ENCODE measurements at places on chromosomes 7 and 10.

- DNase-seq, result no peak
Measured at GRCh38 chr7:102205915-102206314, 80.8 kb upstream of the SH2B2 start.

DNA sequence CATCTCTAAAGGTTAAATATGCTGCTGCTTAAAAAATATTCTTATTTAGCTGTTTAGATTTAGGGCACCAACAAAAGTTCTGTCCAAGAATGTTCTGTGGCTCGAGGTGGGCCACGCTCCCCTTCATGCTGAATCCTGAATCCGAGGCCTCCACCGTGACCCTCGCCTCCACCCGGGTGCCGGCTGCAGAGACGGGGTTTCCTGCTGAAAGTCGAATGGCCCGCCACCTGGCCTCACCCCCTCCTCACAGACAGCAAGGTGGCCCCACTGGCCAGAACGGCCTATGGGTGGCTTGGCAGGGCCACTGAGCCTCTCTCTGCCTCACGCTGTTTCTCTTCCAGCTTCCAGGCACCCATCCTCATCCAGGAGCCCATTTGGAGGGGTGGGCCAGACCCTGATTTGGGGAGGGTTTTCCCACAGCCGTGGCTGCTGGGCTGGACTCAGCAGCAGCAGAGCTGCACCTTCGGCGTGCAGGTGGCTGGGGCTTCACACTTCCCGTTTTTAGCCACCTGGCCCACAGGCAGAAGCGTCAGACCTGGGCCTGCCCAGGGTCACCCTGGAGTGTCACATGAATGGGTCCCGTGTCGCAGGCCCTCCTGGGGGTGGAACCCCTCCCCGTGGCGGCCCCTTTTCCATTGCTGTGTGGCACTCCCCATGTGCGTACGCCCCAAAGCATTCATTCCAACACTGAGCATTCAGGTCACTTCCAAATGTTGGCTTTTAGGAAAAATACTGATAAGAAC lies 26.3 kb upstream of the ADGRA1 start:
- DNase-seq, result no peak

- no peak for DNase-seq
Measured at GRCh38 chr7:121945066-121945465, 72.1 kb downstream of the PTPRZ1 start.

DNA sequence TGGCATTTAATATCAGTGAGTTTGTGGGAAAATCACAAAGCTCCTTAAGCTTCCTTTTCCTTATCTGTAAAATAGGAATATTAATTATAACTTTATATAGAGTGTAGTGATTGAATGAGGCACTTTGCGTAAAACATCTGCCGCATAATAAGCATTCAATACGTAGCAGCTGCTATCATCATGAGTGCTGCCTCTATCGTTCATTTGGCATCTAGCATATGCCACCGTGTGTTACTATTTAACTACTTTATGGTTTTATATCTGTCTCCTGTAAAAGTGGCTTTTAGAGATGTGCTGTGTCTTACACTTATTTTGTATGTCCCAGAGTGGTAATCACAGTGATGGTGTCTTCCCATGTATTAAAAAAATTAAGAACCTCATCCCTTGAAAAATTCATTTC lies 729.6 kb downstream of the SORCS3 start:
- no peak for DNase-seq

GRCh38 chr10:129545261-129545660 lies 78.2 kb downstream of the MGMT start:
- DNase-seq, result no peak

GRCh38 chr7:71618278-71618677 lies 486.3 kb downstream of the GALNT17 start:
- no peak for DNase-seq

GRCh38 chr10:78300526-78300925 lies 266.9 kb downstream of the RPS24 start:
- no peak for DNase-seq

GRCh38 chr10:2986391-2986801 lies 81.0 kb upstream of the PFKP start:
- DNase-seq, result no peak

GRCh38 chr7:99020413-99020715 lies 123.5 kb downstream of the SMURF1 start:
- no peak for DNase-seq

DNA sequence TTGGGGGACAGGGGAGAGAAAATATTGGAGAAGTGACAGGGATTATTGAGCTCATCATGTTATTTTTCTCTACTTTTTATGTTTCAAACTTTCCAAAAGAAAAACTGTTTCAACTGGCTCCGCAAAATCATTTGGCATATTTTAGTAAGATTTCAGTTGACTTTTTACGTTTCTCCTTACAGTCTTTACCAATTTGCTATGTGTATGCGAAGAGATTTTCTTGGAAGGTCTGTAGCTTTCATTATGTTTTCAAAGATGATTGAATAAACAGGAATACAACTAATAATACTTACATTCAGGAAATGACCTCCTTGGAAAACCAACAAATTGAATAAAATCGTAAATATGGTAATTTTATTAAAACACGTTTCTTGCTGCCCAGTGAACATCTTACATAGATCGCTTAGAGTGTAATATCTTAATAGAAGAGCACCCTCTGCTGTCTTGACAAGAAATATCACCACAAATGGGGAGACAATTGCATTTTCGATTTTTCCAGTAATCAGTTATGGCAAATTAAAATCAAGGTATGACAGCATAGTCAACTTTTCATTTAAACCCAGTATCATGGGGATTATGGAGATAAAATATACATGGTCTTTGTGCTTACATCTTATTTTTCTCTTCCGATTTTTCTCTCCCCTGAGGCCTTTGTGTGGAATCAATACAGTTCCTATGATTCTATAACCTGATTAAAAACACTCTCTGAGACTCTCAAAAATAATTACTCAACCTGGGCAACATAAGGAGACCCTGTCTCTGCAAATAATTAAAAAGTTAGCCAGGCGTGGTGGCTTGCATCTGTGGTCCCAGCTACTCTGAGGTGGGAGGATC lies 43.1 kb downstream of the MBL2 start:
- DNase-seq, result no peak

DNA sequence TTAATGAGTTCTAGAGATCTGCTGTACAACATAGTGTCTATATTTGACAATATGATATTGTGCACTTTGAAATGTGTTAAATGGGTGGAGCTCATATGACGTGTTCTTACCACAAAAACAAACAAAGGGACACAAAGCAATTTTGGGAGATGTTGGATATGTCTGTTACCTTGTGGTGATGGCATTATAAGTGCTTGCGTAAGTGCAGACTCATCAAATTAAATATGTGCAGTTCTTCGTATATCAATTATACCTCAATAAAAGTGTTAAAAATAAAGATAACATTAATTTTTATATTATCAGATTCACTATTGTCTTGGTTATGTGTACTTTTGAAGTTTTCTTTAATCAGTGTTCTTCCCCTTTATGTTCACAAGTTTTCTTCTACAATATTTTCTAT lies 372.9 kb upstream of the COBL start:
- no peak for DNase-seq

GRCh38 chr10:99784016-99784726 lies 1.7 kb downstream of the ABCC2 start:
- no peak for DNase-seq

GRCh38 chr10:51770709-51771108 lies 71.3 kb upstream of the CSTF2T start:
- DNase-seq, result no peak

DNA sequence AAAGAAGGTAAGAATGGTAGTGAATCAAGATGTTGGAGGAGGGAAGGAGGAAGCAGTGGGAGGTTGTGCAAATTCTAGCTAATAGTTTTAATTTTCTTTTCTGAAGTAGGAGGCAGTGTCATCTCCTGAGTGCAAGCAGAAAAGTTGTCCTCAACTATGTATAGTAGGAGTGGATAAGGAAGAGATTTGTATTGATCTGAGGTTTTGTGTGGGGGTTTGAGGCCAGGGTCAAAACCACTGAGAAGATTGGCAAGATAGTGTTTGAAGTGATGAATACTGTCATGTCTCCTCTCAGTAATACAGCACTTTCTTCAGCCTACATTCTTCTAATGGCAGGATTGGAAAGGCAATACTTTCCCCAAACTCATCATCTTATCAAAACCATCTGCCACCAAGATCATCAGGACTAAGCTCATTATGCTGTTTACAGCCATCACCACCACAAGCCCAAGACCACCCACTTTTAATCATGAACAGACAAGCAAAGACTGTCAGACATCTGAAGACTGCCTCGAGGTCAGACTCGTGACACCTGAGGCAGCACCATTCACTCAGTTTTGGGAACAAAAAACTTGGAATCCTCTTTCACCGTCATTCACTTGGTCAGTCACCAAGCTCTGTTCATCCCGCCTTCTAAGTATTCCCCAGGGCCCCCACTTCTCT lies 1.5 kb upstream of the MIOS start:
- DNase-seq, result no peak

DNA sequence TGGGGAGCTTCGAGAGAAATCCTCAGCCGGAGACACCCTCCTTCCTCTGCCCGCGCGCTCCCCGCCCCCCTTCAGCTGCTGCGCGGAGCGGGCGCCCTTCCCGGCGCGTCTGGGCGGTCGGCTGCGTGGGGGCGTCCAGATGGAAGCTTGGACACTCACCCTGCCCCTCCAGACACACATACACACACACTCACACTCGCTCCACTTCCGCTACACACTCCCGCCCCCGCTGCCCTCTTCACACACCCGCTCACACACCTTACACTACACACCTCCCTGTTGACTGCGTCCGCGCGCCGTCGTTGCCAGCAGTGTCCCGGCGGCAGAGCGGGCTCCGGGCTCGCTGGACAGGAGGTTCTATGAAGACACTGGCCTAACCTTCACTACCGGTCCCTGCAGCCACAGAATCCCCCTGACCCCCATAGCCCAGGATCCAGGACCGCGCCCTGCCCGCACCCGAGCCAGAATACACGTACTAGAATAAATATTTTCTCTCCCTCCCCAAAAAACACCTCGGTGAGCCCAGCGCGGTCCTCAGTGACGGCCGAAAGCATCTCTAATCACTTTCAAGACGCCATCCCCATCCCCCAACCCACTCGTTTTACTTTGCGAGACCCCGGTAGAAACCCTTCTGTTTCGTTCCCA lies 1.1 kb upstream of the EGR2 start:
- DNase-seq, result no peak

- DNase-seq, result no peak
Measured at GRCh38 chr10:100518761-100519241, 860 bp downstream of the SEC31B start.

Measured in epithelial cell of proximal tubule (primary cell).